Umbilical cord (tissue), 2 donors: ENCODE measurements at places on chromosomes 2 and 18. TPM values are rescaled to one million over a fixed set of nuclear protein-coding genes. Genes with fewer than 3 reads are reported as not detected.

Gene CYS1
- 13.2 TPM for total RNA-seq

Gene SPEG
- 61.9 TPM for total RNA-seq

Gene PLB1
- 1.9 TPM for total RNA-seq

Gene GALR1
- total RNA-seq: 3.6 TPM

Gene PNKD
- total RNA-seq: 7.7 TPM

Gene GATA6
- total RNA-seq: 53.0 TPM

Gene C1QL2
- 0.48 TPM for total RNA-seq
